ENCODE measurements at places on chromosomes 6 and 20.
A peak's percentile ranks its signal among the peaks of the same experiment; 100 is the strongest.

- DNase-seq: no peak
Measured at GRCh38 chr20:47303736-47304135, 52.8 kb downstream of the ZMYND8 start.

DNA sequence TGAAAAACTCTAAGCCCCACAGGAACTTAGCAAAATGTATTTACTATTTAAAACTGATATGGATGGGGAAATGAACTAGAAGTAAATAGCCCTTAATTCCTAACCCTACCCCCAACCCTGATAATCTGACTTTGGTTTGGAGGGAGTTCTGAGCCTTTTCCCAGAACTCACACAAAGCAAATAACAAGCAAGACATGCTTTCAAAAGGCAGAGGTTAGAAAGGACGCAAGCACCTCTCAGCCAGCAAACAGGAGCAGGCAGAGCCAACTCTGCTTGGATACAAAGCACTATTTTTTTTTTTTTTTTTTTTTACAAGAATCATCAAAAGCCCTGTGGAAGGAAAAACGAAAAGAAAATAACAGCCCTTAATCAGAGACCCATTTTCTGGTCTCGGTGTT is 58.7 kb downstream of the SLC22A23 start:
- DNase-seq: no peak

- peak; percentile 85 for DNase-seq
Measured at GRCh38 chr6:41723530-41724227, 11.7 kb downstream of the TFEB start.

GRCh38 chr20:10985536-10985935 is 311.7 kb upstream of the JAG1 start:
- no peak for DNase-seq

- no peak for DNase-seq
Measured at GRCh38 chr6:134849920-134850447, 99.9 kb downstream of the ALDH8A1 start.

GRCh38 chr6:137815692-137816091 is 51.4 kb upstream of the TNFAIP3 start:
- DNase-seq: no peak

DNA sequence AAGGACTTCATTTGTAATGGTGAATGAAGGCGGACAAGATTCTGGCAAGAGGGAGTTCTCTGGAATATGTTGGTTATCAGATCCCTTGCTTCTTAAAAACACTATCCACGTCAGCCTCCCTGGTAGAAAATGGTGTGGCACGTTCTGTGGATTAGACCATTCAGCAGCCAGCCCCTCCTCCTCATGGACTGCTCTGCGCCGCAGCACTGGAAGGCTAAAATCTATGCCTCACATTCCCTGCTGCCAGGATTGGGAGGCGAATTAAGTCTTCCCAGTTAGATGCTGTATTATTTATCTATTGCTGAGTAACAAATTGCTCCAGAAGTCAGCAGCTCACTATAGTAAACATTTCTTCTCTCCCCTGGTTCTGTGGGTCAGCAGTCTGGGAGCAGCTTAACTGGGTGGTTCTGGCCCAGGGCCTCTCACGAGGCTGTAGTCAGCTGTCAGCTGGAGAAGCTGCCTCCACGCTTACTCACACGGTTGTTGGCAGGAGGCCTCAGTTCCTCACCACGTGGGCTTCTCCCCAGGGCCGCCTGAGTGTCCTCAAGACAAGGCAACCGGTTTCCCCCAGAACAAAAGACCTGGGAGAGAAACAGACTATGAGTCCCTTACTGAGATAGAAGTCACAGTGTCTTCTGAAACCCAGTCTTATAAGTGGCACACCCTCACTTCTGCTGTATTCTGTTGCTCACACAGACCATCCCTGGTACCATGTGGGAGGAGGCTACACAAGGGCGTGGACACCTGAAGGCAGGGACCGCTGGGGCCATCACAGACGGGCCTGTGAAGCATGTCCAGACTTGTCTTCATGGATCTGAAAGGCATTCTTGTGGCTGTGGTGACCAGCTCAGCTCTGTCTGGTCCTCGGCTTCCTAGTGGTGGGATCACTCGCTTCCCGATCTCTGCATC is 101.0 kb downstream of the NRN1 start:
- DNase-seq: peak; percentile 70

DNA sequence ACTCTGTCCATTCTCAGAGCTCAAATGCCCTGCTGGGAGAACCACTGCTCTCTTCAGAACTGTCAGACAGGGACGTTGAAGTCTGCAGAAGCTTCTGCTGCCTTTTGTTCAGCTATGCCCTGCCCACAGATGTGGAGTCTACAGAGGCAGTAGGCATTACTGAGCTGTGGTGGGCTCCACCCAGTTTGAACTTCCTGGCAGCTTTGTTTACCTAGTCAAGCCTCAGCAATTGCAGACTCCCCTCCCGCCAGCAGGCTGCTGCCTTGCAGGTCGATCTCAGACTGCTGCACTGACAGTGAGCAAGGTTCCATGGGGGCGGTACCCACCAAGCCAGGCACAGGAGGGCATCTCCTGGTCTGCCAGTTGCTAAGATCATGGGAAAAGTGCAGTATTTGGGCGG is 21.8 kb upstream of the UFL1 start:
- no peak for DNase-seq

- no peak for DNase-seq
Measured at GRCh38 chr6:95249175-95249574, 328.2 kb upstream of the MANEA start.

GRCh38 chr6:131900231-131900630 is 50.9 kb downstream of the CCN2 start:
- DNase-seq: no peak

Data from Ammon's horn (tissue), 1 donor.